ENCODE measurements at places on chromosomes 5 and 9.
A peak's percentile ranks its signal among the peaks of the same experiment; 100 is the strongest.

- DNase-seq = no peak
These were observed 115.4 kb upstream of the PPP2R2B start for GRCh38 chr5:146993876-146994530.

- DNase-seq = peak; percentile 91
These were observed 51.1 kb downstream of the C9orf152 start for GRCh38 chr9:110156902-110157301.

DNA sequence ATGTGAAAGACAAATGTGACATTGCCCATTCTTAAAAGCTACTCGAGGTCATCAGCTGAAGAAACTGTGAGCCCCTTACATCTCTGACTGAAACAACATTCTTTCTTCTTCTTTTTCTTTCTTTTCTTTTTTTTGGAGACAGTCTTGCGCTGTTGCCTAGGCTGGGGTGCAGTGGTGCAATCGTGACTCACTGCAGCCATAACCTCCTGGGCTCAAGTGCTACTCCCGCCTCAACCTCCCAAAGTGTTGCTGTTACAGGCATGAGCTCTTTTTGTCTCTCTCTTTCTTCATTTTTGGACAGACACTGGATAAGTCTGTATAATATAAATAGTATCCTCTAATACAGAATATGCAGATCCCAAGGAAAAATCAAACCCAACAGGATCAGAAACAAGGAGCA, 263.7 kb upstream of the KLF9 start:
- no peak for DNase-seq

DNA sequence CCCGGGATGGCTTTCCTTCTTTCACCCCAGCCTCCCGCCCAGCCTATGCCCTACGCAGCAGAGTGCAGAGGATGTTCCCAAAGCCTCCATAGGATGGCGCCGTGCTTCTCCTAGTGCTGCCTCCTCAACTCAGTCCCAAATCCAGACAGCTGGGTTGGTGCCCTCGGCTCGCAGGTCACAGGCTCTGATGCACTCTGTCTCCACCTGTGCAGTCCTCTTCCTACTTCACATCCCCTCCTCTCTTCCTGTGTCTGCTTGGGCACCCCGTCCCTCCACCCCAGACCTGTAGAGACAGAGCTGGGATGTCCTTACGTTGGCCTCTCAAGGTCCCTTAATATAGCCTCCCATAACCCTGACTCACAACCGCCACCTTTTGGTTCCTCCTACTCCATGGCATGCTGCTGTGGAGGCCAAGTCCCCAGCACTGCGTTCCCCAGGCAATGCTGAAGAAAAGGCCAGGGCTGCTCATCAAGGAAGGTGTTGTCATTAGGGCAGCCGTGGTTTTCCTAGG, 314.4 kb downstream of the GADD45G start:
- DNase-seq = no peak

DNA sequence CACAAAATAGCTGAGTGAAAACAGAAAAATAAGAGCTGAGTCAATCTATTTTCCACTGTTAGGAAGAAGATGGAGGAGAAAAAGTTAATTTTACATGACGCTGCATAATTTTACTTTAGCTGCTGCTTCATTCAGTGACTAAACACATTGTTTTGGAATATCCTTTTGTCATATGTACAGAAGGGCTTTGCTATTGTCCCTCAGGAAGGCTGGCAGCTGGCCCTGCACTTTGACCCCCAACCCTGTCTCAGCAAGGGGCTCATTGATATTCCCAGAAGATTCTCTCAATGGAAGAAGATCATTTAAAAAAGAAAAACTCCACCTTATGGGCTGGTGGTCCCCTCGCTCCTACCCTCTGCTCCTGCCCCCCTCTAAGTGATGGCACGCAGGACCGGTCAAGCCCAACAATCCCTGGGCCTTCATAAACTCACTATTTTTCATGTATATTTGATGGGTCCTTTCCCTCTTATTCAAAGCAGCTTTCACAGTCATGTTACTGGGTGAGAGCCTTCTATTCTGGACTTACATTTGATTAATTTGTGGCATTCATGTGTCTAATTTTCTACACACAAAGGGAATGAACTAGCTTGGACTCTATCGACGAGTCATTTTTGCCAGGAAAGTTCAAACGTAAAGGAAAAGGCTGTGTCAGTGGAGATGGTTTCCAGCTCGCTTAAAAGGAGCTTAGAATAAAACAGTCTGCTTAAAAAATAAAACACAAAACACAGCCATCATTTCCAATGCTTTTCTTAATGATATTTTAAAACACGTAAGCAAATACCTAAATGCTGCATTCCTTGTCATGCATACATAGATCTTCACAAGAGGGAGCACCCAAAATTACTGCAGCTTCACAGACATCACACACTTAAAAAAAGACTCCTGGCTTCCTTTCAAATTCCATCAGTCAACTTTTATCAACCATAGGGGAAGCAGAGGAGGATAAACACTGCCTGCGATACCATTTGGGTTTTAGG, 104.7 kb downstream of the EFNA5 start:
- no peak for DNase-seq

GRCh38 chr5:4116834-4117233, 521.2 kb downstream of the IRX1 start:
- peak; percentile 56 for DNase-seq

DNA sequence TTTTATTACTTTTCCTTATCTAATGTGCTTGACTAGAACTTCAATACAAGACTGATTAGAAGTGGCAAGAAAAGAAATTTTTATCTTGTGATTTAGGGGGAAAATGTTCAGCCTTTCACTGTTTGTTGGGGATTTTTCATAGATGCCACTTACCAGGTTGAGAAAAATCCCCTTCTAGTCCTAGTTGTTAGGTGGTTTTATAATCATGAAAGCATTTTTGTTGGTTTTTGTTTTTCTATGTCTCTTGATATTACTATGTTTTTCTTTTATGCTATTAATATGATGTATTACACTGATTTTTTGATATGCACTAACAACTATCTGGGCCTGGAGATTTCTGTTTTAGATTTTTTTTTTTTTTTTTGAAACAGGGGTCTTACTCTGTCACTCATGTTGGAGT, 134.0 kb downstream of the PARP8 start:
- no peak for DNase-seq

DNA sequence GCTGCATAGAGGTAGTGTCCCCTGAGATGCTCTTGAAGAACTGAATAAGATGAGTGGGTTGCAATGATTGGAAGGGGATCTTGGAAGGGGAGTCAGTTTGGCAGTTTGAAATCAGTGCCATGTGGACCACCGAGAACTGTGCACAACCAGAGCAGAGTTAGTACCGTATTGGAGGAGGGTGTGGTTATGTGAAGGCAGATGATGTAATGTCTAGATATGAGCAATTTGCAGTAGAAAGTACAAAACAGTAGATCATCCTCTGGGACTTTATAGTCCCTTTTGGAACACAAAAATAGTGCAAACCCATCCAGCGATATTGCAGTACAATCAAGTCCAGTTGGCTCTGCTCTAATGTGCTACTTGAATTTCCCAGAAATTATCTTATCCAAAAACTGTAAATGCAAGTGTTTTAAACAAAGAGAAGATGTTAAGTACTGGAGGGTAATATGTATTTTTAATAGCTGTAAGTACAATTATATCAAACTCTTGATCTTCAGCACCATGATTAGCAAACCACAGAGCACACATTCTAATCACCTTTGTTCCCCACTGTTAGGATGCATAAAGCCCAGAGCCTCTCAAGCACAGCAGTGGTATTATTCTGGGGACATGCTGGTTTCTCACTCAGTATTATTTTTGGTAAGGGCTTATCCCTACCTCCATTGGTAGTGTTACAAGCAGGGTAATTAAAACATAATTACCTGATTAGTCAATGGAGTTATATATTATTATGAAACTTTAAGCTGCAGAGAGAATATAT, 41.5 kb downstream of the MEGF10 start:
- no peak for DNase-seq

- no peak for DNase-seq
These were observed 28.7 kb downstream of the COL27A1 start for GRCh38 chr9:114184071-114184470.

DNA sequence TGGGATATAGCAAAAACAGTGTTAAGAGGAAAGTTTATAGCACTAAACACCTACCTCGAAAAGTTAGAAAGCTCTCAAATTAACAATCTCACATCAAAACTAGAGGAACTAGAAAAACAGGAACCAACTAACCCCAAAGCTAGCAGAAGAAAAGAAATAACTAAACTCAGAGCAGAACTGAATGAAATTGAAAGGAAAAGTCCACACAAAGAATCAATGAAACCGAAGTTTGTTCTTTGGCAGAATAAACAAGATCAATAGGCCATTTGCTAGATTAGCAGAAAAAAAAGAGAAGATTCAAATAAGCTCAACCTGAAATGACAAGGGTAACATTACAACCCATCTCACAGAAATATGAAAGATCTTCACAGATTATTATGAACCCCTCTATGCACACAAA, 234.8 kb upstream of the ISL1 start:
- no peak for DNase-seq

GRCh38 chr5:170393235-170393634, 4.1 kb upstream of the KCNMB1 start:
- peak; percentile 28 for DNase-seq

GRCh38 chr9:114247077-114247476, 75.8 kb upstream of the ORM1 start:
- DNase-seq = no peak

DNA sequence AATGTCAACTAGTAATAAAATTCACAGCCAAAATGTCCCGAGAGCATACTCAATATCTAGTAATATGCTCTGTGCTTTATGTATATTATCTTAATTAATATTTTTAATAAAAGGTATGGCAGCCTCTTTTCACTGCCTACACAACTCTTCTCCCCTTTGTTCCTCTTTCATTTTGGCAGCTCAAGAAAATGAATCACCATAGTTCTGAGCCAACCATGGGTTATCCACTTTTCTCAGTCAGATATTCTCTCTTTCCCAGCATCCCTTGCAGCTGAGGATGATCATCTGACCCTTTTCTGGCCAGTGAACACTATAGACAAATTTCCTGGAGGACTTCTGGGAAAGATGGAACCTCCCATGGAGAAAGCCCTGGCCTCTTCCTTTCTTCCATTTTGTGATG, 8.2 kb upstream of the DOCK8 start:
- DNase-seq = no peak

DNA sequence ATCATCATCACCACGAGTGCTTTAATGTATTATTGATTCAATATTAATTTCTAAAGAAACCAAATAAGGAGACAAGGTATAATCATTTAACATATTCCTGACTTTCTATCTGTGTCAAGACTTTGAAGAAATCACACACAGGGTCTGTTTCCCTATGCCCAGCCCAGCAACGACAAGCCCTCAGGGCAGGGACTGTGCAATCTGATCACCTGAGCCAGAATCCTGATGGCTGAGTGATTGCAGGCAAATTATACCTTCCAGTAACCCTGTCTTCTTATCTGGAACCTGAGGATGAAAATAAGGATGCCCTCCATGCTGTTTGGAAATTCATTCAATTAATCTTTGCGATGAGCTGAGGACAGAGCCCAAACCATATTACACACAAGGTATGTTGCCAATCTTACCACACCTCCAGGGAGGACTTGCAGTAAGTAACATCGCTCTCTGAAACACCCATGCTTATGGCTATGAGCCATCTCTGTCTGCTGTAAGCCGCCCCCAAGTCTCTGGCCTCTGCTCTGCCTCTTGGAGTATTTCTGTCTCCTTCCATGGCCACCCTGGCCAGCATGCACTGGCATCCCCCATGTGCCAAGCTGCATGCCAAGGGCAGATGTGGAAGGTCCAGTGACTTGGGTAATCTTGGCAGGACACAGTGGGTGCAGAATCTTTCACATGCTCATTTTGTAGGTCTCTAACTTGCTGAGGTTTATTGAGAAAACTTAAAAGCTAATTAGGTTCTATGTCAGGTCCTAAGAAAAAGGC, 10.6 kb downstream of the TAS2R1 start:
- no peak for DNase-seq

DNA sequence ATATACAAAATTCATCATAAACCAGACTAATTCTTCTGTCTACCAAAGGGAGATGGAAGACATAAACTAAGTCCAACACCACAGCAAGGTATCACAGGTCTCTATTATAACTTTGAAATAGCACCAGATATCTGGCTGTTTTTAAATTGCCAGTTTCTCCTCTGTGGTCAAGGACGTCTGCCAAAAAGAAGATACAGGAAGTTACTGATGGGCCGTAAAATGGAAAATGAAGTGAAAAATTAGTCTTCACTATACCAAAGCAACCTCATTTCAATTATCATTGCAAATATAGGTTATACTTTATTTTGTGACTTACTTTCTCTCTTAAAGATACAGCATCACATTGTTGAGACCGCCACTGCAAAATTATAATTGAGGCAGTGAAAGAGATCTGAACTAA, 225.5 kb downstream of the NDUFS4 start:
- no peak for DNase-seq

GRCh38 chr5:151569132-151570046, 21.7 kb downstream of the FAT2 start:
- DNase-seq = no peak

- DNase-seq = peak; percentile 77
These were observed 182.8 kb upstream of the SLC27A6 start for GRCh38 chr5:128782446-128782845.

- DNase-seq = peak; percentile 67
These were observed 120.0 kb upstream of the CDKN2B start for GRCh38 chr9:22129133-22129532.
